HL-60 (cell line): ENCODE measurements at places on chromosomes 4 and X.

- DNase-seq = no peak
Measured at GRCh38 chr4:94642561-94642866, 115.2 kb upstream of the BMPR1B start.

GRCh38 chrX:33840176-33840575 lies 291.9 kb downstream of the FAM47A start:
- no peak for DNase-seq

DNA sequence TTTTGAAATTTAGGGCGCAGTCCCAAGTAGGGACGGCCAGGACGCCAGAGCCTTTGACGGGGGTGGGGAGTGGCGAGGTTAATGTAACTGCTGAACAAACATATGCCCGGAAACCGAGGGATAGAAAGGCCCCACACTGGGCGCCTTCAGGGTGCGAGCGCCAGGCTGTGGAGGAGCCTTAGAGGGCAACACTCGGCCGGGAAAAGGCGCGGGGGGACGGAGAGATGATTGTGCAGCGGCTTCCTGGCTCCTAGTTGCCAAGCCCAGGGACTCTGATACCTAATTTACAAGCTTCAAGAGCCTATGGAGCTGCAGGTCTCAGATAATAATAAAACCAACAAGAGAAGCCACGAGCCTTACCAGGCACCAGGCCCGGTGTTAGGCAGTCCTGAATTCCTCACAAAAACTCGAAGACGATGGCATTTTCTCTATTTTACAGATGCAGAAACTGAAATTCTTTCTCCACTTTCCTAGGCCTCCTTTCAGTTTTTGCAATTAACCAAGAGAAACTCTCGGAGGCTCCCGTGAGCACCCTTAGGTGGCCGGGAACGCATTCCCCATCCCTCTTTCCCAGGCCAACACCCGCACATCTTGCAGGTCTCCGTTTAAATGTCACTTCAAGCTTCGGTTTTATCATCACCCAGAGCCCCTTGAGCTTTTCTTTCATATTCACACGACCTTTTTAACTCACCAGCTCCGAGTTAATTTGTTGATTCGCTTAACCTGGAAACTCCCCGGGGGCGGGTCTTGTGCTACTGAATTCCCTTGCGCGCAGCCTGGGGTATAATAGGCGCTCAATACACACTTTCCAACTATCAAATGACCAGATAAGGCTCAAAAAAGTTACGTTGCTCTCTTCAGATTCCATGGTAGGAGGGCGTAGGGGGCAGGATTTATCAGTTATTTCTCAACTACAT lies 6.4 kb upstream of the GSX2 start:
- DNase-seq = no peak

- no peak for DNase-seq
Measured at GRCh38 chr4:74931376-74931775, 1.5 kb upstream of the PARM1 start.

GRCh38 chr4:101418055-101418454 lies 70.7 kb upstream of the PPP3CA start:
- DNase-seq = no peak

- DNase-seq = no peak
Measured at GRCh38 chr4:57430726-57431125, 320.5 kb upstream of the IGFBP7 start.

DNA sequence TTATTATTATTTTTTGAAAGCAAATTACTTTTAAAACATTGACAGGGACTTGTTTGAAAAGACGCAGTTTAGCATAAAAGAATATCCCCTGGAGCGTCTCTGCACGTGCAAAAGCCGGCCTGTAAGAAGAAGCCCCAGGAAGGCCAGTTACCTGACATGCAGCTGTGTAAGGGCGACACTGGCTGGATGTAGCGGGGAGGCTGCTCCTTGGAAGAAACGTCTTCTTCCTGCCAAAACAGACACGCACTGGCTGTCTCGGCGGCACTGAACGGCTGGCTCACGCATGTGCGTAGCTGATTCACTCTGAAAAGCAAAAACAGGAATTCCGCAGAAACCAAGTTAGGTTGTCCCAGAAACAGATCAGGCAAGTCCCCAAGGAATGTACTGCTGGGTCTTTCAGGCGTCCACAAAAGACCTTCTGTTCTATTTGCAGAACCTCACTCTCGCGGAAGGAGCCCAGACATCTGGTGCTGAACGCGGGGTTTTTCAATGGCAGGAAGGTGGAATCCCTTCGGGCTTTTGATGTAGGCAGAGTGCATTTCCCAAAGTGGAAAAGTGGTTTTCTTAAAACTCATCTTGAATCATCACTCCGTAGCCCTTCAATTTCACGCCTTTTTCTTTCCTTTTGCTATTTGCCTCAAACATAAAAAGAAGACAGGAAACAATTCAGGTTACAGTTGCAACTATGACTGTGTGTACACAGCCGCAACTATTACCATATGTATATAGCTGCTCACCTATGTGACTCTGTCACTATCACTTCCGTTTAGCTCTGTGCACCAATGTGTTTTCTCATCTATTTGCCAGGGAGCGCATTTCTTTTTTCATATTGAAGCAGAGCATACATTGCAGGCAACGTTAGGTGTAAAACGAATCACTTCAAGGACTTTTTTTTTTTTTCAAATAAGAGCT lies 38.1 kb upstream of the ARSH start:
- peak; percentile 12 for DNase-seq

- DNase-seq = no peak
Measured at GRCh38 chr4:39285111-39285795, 80.9 kb downstream of the RFC1 start.
